ENCODE measurements at places on chromosomes 4 and X.

DNA sequence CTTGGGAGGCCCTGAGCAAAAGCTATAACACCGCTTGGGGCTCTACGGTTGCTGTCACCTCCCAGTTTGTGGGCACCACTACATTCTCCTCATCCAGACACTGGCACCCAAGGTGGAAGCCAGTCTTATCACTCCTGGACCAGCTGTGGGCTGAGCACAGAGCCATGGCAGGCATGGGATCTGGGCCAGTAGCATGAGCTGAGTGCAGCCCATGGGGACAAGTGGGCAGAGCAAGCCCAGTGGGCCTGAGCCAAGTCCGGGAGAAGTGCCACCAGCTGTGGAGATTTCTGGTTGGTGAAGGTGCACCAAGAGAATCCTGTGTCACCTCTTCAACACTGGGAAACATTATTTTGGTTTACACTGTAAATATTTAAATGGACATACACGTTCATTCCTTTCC is 1013.0 kb downstream of the TECRL start:
- DNase-seq: no peak

GRCh38 chrX:121802881-121803412 is 755.5 kb downstream of the GLUD2 start:
- DNase-seq: no peak

GRCh38 chr4:41880840-41881831 is 54.1 kb upstream of the TMEM33 start:
- DNase-seq: no peak

- no peak for DNase-seq
Measured at GRCh38 chr4:78768452-78769180, 7.5 kb upstream of the BMP2K start.
